ENCODE measurements at places on chromosomes 6 and 20. TPM values are rescaled to one million over a fixed set of nuclear protein-coding genes. Genes with fewer than 3 reads are reported as not detected.

The RIMS4 gene
- 1.9 TPM for total RNA-seq

The SPTLC3 gene
- 0.07 TPM for total RNA-seq

The ANKRD66 gene
- not detected for total RNA-seq

The ASCC3 gene
- 18.6 TPM for total RNA-seq

The OR12D3 gene
- not detected for total RNA-seq

The SLC26A8 gene
- not detected for total RNA-seq

The HLA-DQB2 gene
- total RNA-seq: not detected

The MAS1L gene
- total RNA-seq: not detected

The CNBD2 gene
- 6.8 TPM for total RNA-seq

The RAET1G gene
- total RNA-seq: 10.6 TPM

The CALHM4 gene
- total RNA-seq: not detected

The NT5E gene
- total RNA-seq: 41.5 TPM

The SRMS gene
- total RNA-seq: not detected

The OR10C1 gene
- not detected for total RNA-seq

The CRIP3 gene
- 0.83 TPM for total RNA-seq

The KIAA0408 gene
- total RNA-seq: 7.1 TPM

The ERVFRD-1 gene
- total RNA-seq: not detected

The BANF2 gene
- not detected for total RNA-seq

The SHLD1 gene
- 6.7 TPM for total RNA-seq

The KIF6 gene
- 0.24 TPM for total RNA-seq

The UBE3D gene
- total RNA-seq: 4.3 TPM

The PPP1R14C gene
- 1.4 TPM for total RNA-seq

The CLDN20 gene
- not detected for total RNA-seq

The CFB gene
- 2.5 TPM for total RNA-seq

The IL20RA gene
- total RNA-seq: 0.02 TPM

The VNN1 gene
- 0.11 TPM for total RNA-seq

The TRPC4AP gene
- 61.3 TPM for total RNA-seq

The C20orf202 gene
- not detected for total RNA-seq

The GPLD1 gene
- 1.1 TPM for total RNA-seq

The CPXM1 gene
- total RNA-seq: not detected

The STX11 gene
- total RNA-seq: 2.3 TPM

The PROKR2 gene
- total RNA-seq: not detected

The COL19A1 gene
- not detected for total RNA-seq

The CTCFL gene
- not detected for total RNA-seq

The OPN5 gene
- not detected for total RNA-seq

The TAF11 gene
- 19.3 TPM for total RNA-seq

The UTRN gene
- total RNA-seq: 13.4 TPM

The NMBR gene
- total RNA-seq: not detected

The CDH26 gene
- 0.09 TPM for total RNA-seq

The SIM1 gene
- total RNA-seq: not detected

The LGSN gene
- 4.8 TPM for total RNA-seq

The TENT5A gene
- total RNA-seq: 1.0 TPM

The ANKEF1 gene
- total RNA-seq: 8.7 TPM

The POU5F1 gene
- total RNA-seq: 4.5 TPM
